CD14-positive monocyte (primary cell): ENCODE measurements at places on chromosomes 1 and 21.
A peak's percentile ranks its signal among the peaks of the same experiment; 100 is the strongest.

DNA sequence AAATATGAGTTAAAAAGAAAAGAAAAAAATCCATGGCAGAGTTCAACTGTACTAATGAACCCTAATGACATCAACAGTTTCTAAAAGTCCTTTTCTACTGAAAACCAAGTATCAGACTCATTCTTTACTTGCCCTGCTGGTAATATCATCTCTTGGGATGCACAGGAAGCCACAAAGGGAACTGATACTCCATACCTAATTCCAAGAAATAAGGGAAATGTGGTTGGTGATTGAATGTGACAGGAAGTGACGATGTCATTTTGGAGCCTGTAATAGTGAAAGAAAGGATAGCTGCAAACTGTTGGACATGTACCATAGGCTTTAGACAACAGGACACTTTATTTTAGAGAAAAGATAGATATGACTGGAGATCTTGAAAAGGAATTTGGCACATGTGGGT lies 98.7 kb upstream of the VAV3 start:
- DNase-seq: peak; percentile 78

GRCh38 chr21:43974791-43975468 lies 37.2 kb upstream of the TRAPPC10 start:
- no peak for DNase-seq

DNA sequence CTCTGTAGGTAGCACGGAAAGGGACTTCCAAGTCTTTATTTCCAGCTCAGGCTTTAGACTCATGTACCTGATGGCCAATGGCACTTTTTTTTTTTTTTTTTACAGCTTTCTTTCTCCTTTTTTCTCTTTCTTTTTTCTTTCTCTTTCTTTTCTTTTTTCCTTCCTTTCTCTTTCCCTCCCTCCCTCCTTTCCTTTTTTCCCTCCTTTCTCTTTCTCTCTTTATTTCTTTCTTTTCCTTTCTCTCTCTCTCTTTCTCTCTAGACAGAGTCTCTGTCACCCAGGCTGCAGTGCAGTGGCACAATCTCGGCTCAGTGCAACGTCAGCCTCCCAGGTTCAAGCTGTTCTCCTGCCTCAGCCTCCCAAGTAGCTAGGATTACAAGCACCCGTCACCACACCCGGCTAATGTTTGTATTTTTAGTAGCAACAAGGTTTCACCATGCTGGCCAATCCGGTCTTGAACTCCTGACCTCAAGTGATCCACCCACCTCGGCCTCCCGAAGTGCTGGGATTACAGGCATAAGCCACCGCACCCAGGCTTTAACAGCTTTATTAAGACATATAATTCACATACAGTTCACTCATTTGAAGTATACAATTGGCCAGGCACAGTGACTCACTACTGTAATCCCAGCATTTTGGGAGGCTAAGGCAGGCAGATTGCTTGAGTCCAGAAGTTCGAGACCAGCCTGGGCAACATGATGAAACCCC lies 5.1 kb upstream of the DCAF8 start:
- no peak for DNase-seq

GRCh38 chr1:154607106-154607608 lies 829 bp downstream of the ADAR start:
- peak; percentile 22 for DNase-seq

DNA sequence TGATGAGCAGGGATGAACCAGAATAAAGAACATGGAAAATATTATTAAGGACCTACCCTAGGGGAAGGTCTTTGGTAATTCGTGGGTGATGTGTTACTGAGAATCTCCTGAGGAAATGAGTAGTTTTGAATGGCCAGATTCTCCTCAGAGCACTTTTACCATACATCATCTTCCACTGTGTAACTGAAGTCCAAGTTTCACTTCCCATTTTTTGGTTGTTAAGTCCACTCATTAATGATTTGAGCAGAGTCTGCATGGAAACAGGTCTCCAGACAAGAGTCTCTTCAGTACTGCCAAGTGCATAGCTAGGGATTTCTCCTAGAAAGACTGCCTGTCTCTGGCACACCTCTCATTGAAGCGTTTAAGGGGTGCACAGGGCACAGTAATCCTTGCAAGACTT lies 48.7 kb upstream of the PCP4 start:
- peak; percentile 6 for DNase-seq

GRCh38 chr1:69671363-69672010 lies 103.8 kb downstream of the LRRC7 start:
- DNase-seq: no peak

DNA sequence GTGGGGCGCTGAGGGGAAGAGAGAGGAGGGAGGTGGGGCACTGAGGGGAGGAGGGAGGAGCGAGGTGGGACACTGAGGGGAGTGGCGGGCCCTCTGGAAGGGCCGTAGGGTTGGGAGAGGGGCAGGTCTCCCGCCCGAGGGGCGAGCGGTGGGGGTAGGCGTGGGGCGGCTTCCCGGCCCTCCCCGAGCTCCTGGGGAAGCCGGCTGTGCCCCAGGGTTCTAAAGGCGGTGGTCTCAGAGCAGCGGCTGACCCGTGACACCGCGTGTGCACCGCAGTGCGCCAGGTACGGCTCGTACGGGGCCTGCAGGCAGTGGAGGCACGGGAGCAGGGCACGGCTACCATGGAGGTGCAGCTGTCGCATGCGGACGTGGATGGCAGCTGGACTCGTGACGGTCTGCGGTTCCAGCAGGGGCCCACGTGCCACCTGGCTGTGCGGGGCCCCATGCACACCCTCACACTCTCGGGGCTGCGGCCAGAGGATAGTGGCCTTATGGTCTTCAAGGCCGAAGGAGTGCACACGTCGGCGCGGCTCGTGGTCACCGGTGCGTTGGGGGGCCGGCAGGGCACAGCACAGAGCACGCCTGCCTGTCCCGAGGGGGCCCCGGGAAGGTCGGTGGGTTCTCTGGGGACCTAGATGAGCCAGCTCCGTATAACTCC lies 68.5 kb downstream of the OBSCN start:
- peak; percentile 12 for DNase-seq

- peak; percentile 62 for DNase-seq
Measured at GRCh38 chr1:158199849-158200248, 19.2 kb downstream of the CD1D start.

DNA sequence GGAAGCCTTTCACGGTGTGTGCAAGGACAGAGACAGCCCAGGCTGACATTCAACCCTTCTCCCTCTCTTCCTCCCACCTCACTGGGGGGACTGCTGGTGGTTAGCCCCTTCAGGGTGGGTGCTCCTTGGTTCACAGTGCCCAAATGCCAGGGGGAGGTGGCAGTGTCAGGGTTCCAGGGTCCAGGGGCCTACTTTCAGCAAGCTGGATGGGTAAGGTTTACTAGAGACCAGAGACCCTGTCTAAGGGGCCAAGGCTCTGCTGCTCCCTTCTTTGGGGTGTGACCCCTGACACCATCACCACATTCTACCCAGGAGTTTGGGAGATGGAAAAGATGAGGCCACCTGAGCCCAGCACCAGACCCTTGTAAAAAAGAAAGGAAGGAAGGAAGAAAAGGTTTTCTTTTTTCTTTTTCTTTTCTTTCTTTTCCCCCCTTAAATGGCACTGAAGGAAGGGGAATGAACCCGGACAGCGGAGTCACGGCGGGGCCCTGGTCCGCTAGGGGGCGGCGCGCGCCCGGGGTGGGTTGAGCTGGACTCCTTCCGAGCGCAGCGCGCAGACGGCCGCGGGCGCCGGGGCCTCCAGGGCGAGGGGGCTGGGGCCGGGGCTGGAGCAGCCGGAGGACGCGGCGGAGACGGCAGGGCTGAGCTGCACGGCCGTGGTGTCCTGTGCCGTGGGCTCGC lies 18.8 kb downstream of the KNCN start:
- DNase-seq: peak; percentile 26

DNA sequence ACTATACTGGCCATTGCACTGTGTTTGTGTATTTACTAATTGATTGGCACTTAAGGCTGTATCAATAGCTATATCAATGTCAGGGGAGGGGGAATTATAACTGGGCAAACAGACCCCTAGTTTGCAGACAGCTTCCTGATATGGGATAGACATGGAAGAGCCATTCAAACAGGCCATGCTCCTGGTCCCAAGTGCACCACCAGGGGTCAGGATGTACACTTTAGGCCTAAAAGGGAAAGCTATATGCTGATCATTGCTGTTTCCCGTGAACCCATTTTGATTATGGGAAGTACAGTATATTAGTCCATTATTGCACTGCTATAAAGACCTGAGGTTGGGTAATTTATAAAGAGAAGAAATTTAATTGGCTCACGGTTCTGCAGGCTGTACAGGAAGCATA lies 124.9 kb upstream of the BACE2 start:
- no peak for DNase-seq

- DNase-seq: peak; percentile 34
Measured at GRCh38 chr1:158147401-158147800, 33.3 kb upstream of the CD1D start.

GRCh38 chr1:100130552-100131077 lies 2.1 kb downstream of the SASS6 start:
- no peak for DNase-seq

GRCh38 chr1:233965856-233966255 lies 61.4 kb downstream of the SLC35F3 start:
- no peak for DNase-seq

- peak; percentile 56 for DNase-seq
Measured at GRCh38 chr1:112818990-112819689, 104.0 kb upstream of the PPM1J start.

GRCh38 chr1:163357378-163357777 lies 35.6 kb downstream of the NUF2 start:
- no peak for DNase-seq

DNA sequence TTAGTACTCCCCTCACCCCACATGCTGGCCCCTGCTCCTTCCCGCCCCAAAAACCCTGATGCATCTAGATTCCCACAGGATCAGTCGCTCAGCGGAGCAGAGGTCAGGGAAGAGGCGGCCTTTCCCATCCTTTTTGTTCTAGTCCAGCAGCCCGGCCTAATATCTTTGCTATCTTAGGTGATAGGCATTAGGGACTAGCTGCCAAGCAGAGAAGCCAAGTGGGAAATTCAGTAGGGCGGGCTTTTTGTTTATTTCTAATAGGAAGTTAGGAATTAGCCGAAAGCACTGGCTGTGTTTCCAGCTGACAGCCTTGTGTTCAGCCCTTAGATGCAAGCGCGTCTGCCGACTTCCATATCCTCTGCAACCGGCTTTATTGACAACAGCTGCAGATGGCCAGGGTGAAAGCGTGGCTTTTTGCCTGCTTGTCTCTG lies 59.0 kb upstream of the BCAR3 start:
- DNase-seq: no peak
